ENCODE measurements at places on chromosomes 1 and 21.

DNA sequence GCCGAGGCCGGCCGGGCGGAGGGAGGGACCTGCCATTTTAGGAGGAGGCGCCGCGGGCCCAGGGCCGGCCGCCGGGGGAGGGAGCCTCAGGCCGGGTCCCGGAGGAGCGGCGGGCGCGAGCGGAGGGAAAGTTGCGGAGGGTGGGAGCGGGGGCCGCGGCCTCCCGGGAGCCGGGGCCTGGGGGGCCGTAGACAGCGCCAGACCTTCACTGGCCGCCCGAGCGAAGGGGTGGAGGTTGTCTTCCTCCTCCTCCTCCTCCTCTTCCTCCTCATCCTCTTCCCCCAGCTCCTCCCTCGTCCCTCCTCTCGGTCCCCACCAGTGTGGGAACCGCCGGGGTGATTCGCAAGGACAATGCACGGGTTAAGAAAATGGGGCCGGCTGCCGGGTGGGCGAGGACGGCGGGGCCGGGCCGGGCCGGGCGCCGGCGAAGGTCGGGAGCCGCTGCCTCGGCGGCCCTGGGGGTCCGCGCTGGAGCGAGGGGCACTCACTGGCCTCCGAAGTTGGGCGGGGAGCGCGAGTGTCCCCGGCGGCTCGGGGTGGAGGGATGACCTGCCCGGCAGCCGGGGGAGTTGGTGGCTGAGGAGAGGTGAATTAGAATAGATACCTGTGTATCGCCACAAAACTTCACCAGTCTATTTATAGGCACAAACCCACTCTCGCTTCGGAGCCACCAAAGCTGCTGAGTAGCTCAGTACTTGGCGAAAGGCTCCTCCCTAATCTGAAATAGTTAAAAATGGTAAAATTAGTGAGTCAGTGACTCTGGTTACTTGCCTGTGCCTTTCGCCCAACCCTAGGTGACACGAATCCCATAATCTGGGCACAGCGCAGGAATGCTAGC lies 1.3 kb downstream of the DYRK1A start:
- DNase-seq = peak; percentile 38

DNA sequence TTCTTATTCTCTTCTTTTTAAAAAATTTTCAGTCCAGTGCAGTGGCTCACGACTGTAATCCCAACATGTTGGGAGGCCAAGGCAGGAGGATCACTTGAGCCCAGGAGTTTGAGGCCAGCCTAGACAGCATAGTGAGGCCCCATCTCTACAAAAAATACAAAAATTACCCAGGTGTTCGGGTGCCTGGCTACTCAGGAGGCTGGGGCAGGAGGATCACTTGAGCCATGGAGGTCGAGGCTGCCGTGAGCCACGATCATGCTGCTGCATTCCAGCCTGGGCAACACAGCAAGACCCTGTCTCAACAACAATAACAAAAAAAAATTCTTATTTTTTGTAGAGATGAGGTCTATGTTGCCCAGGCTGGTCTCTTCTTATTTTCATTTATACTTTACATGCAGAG lies 7.9 kb downstream of the PLA2G2D start:
- DNase-seq = no peak

- DNase-seq = peak; percentile 48
These were observed 5.1 kb downstream of the FCRL2 start for GRCh38 chr1:157771661-157772425.

GRCh38 chr1:119275145-119276134 lies 93.1 kb upstream of the HAO2 start:
- DNase-seq = peak; percentile 56

DNA sequence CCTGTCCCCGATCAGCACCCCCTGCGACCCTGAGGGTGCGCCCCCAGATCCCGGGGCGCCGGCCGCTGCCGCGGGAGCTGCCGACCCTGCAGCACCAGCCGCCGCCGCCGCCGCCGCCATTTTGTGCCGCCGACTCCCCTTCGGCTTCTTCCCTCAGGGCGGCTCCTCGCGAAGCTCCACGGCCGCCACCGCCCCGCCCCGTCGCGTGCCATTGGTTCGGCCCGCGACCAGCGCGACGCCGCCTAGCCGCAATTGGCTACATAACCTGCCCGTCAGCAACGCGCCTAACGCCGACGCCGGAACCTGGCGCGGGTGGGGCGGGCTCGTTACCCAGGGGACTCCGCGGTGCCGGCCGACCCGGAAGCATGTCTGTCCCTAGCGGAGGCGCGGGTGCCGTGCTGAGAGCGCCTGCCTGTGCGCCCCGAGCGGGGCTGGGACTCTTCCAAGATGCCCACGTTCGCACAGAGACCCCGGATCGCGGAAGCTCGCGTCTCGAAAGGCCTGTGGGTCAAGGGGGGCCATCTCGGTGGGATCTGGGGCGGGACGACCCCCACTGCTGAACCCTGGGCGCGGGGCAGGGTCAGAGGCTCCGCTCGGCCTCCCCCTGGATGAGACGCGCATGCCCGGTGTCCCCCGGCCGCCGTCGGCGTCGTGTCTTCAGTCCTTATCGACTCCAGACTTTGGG lies at the start of gene CCNL2:
CCNL2 (minus strand) TSS at position 149 of the 685 bp plus-strand sequence; CDS start at position 120, 29 bp downstream.
- DNase-seq = peak; percentile 100

- DNase-seq = no peak
These were observed 121.3 kb upstream of the C1orf174 start for GRCh38 chr1:4021136-4021973.

DNA sequence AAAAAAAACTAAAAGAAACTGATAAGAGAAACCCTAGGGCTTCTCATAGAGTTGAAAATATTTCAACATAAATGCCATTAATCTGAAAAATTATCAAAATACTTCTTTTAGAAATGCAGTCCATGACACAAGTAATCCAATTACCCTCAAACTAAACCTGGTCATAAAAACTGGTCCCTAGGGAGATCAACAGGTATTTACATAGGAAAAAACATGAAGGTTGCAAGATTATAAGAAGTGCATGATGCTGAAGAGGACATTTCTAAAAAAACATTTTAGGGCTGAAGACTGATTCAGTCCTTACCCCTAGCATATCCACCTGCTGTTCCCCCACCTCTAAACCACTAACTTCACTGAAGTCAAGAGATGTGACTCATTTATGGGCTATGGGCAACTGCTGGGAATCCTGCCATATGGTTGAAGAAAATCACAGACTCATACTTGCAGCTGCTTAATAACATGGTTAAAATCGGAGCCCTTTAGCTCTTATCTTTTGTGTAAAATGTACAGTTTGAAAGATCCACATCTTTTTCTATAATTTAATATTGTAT lies 131.0 kb upstream of the RUNX1 start:
- no peak for DNase-seq

GRCh38 chr1:180976732-180977357 lies 45.8 kb downstream of the STX6 start:
- DNase-seq = no peak

DNA sequence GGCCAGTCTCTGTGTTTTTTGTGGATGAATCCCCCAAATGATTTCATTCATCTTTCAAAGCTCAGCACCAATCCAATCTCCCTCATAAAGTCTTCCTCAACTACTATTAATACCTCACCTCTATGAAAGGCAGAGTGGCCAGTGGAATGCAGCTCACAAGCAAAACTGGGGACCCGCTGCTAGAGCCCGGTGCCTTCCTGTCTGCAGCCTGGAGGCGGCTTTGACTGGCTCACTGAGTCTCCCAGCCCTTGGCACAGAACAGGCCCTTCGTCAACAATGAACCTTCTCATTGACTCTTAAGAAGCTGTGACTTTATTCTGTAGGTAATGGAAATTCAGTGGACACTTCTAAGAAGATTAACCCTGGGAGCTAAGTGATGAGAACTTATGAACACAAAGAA lies 86.8 kb upstream of the RAB4A start:
- DNase-seq = no peak

DNA sequence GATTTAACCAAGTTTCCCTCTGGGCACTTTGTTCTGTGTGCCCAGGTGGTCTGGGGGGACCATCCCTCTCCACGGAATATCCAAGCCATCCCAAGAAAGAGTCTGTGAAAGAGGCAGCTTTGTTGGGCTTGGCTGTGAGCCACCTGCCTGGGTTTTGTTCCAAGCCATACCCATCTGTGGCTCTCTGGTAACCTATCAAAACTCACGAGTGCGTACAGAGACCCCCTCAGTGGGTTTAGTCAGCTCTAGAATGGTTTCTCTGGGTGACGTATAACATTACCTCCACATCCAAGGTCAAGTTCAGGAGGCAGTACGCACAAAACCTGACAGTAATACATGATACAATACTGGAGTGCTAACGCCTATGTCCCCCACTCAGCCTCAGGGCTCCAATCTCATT lies 54.2 kb downstream of the DNTTIP2 start:
- no peak for DNase-seq

DNA sequence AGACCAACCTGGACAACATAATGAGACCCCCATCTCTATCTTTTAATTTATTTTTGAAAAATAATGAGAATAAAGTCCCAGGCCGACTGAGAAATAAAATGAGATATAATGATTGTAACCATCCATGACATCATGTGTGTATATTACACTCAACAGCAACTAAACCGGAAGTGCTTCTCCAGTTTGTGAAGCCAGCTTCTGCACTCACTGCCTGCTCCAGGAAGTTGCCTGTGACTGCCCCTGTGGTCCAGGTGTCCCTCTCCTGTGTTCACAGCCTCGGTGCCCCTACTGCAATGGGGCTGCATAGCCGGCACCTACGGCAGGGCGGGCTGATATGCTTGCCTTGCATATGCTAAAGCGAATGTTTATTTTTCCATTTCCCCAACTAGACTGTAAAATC lies 68.3 kb downstream of the SSBP3 start:
- no peak for DNase-seq

GRCh38 chr1:204872262-204872881 lies 1.7 kb downstream of the NFASC start:
- no peak for DNase-seq

DNA sequence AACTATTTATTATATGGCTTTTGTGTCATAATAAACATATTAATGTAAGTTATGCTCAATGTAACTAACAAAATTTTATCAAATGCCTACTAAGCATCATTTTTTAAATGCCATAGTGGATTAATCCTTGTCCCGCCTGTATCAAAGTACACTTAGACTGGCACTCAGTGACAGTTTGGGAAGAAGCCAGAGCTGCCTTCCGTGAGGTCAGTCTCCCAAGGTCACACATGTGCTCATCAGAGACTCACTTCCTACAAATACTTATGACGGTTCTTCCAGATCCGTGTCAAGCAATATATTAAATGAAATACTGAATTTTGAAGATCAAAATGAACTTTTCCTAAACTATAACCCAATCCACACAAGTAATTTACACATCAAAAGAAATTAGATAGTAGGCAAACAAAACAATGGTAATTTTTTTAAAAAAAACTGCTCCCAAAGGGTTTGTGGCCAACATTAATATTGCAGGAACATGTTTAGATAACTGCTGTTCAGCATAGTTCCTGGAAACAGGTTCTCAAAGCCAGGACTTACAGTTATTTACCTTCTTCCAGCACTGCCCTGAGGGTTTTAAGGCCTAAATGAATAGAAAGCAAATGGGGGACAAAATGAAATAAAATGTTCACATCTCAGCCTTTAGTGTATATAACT lies 27.2 kb downstream of the WLS start:
- no peak for DNase-seq

- no peak for DNase-seq
These were observed 471.3 kb downstream of the PLA2G4A start for GRCh38 chr1:187300081-187300480.

- no peak for DNase-seq
These were observed 1.5 kb downstream of the CNST start for GRCh38 chr1:246567646-246568235.

- no peak for DNase-seq
These were observed 49.4 kb downstream of the TBCE start for GRCh38 chr1:235416662-235417049.

DNA sequence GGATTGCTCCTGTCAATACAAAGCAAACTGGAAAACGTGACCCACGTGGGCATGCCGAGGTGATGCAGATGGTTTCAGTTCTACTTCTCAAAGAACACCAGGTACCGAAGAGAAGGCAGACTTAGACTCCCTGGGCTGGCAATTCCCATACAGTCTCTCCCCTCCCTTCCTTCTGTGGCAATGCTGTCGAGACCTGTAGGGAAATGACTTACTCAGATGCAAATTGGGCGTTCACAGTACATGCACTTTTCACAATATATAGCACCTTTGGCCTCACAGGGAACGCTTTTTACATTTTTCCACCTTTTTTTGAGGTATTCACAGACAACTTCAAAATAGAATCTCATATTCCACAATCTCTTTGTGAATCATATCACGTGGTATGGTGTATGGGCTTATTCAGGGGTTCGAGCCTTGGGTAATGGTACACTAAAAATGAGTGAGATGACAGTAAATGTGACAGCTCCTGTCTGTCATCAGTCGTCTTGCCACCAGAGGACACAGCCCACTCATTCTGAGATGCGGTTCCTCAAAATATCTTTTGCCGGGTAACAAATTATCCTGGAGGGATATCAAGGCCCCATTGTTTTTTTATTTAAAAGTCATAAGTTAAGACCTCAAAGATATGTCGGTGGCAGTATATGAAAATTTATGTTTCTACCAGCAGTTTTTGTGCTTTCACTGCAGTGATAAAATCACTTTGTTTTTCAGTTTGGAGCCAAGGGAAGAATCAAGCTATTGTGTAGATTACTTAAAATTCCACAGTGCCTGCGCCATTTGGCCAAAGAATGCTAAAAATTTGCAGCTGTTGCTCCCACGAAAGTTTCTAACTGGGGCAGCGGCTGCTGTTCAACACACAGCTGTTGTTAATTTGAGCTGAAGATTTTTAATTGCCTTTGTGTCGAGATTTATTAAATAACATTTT lies 168.4 kb downstream of the ZZZ3 start:
- peak; percentile 39 for DNase-seq

DNA sequence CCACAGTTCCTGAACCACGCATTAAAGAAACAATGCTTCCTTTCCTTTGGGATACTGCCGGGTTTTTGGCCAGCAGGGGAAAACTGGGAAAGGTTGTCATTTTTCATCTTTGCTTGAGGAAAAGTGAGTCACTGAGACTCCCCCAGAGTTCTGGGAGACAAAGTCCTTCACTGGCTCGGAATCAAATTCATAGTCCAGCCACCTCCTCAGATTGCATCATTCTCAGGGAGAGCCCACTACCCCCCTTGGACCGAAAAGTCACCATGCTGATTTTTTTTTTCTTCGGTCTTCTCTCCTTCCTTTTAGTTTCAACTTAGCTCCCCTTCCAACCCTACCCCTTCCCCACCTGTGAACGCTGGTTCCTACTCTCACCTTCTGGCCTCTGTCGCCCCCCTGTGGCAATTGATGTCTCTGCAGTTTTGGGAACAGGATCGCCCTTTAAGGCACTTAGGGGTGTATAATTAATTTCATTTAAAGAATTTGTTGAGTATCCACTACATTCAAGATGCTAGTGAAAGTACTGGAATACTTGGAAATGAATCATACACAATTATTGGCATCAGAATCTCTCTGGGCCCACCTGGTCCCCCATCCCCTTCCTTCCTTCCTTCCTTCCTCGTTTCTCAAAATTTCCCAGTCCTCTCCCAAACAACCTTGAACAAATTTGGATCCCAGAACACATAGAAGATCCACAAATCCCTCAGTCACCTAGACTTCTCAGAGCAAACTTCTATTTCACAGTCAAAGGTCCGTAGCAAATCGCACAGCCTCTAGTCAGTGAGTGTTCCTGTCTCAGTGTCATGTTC lies 6.9 kb downstream of the ACKR1 start:
- peak; percentile 33 for DNase-seq

DNA sequence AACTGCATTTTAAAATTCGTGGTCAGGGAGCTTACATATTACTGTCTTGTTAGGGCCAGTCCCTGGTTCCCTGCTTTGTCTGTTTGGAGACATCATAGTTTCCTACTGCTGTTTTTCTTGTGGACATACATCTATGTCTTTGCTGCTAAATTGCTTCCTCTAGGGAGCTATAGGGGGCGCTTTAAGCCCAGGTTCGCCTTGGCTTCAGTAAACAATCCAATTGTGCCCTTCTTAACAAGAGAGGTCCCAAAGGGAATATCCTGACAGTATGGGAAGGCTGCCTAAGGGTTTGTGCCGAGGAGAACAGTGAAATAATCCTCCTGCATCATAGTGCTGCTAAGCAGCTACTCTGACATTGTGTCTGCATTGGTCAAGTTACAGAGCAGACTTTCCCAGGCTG lies 112.5 kb downstream of the USH2A start:
- no peak for DNase-seq

Data from inflammatory macrophage (primary cell).